ENCODE measurements at places on chromosomes 7 and 10. TPM values are rescaled to one million over a fixed set of nuclear protein-coding genes. Genes with fewer than 3 reads are reported as not detected.

Gene MYPN
- not detected for total RNA-seq

Gene ZNF488
- under 0.01 TPM for total RNA-seq

Gene OR2A7
- total RNA-seq, result 1.6 TPM

Gene SAP25
- not detected for total RNA-seq

Gene RSBN1L
- 20.4 TPM for total RNA-seq

Gene GFRA1
- total RNA-seq, result under 0.01 TPM

Gene ABCF2
- total RNA-seq, result 64.9 TPM

Gene SRRM3
- total RNA-seq, result 2.1 TPM

Gene SYT15
- 0.14 TPM for total RNA-seq

Gene CLIP2
- total RNA-seq, result 24.4 TPM

Gene ST8SIA6
- total RNA-seq, result 0.85 TPM

Gene CTAGE4
- total RNA-seq, result 0.14 TPM

Gene MAP3K8
- total RNA-seq, result 7.9 TPM

Gene LRRC4
- total RNA-seq, result 1.4 TPM

Gene ETV1
- 0.68 TPM for total RNA-seq

Data from nasal cavity respiratory epithelium epithelial cell of viscerocranial mucosa (primary cell).